ENCODE measurements at places on chromosomes 5 and 9.

GRCh38 chr5:40616781-40617180 lies 62.9 kb upstream of the PTGER4 start:
- no peak for DNase-seq

- no peak for DNase-seq
These were observed 24.9 kb downstream of the ARHGEF37 start for GRCh38 chr5:149605998-149606724.

DNA sequence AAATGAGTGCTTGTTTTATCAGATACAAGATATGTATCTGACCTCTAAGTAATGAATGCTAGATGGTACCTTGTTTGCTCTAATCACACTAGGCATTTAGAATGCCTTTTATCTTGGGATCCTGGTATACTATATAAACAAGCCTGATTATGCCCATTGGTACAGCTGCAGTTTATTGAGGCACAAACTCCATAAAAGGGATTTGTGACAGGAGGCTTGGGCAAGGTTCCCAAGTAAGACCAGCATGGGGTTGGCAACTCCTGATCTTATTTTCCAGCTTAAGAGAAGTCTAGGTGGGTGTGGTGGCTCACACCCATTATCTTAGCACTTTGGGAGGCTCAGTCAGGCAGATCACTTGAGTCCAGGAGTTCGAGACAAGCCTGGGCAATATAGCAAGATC lies 93.9 kb upstream of the DMRT1 start:
- no peak for DNase-seq

DNA sequence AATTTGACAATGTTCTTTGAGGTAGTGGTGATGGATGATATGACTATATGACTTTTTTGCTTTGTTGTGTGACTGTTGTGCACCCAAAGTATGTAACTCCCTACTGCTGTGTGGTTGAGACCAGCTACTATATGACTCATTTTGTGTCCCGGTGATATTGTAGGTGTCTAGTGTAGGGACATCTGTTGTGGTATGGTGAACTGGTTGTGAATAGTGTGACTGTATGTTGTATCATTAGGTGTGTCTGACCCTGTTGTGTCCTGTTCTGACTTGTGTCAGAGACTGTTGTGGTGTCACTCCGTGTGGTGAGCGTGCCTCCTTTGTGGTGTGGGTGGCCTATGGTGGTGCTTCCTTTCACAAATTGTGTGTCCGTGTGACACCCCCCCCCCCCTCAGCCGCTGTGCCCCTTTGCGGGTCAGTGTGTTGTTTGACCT lies 11.2 kb upstream of the CXXC5 start:
- no peak for DNase-seq

GRCh38 chr5:164302533-164303235 lies 797.3 kb downstream of the MAT2B start:
- no peak for DNase-seq

- DNase-seq, result no peak
These were observed 490.7 kb upstream of the NUDT12 start for GRCh38 chr5:104053353-104053649.

GRCh38 chr9:112094948-112095681 lies 80.0 kb downstream of the SUSD1 start:
- no peak for DNase-seq

DNA sequence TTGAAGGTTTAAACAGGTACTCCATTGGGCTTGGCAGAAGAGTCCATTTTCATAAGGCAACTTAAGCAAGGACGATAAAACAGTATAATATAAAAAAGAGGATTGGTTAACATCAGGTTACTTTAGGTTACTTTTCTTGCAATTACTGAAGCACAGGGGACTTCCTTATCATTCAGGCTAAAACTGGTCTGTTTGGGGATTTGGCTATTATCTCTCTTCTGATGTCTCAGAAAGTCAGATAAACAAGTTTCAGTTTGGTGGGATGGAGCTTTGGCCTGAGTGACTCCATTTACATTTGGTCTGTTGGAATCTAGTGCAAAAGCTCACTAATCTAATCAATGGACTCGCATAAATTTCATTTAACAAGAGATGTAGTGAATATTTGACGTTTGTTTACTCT lies 8.0 kb downstream of the GAPT start:
- no peak for DNase-seq

DNA sequence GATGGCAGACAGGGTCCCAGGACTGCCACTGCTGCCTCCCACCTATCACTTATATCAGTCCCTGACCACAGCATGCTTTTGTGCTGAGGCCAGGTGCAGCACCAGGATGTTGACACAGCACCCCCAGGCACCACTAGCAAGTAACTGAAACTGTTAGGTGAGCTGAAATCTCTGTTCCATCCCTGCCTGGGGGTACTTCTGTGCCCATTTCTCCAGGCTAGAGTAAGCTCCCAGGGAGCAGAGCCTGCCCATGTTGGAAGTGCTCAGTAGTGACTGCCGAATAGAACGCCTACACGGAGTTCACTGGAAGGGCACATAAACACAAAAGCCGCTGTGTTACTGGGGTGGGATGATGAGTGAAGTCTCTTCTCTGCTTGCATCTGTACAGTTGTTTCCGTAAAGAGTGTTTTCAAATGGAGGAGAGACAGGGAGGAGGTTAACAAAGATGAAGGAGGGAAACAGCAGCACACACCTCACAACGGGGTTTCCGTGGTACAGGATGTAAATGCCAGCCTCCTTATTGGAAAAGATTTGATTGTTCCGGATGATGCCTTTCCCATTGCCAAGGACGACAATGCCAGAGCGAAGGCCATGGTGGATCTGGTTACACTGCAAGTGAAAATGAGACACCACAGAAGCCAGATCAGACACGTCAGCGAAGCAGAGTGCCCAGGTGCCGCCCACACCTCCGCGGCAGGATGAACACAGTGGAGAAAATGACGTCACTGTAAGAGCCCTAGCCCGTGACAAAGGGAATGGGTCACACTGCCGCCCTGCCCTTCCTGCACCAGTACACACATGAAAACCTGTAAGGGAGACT lies 43.1 kb downstream of the POLR1E start:
- DNase-seq, result no peak

GRCh38 chr9:126561582-126561981 lies 52.1 kb upstream of the LMX1B start:
- DNase-seq, result no peak

DNA sequence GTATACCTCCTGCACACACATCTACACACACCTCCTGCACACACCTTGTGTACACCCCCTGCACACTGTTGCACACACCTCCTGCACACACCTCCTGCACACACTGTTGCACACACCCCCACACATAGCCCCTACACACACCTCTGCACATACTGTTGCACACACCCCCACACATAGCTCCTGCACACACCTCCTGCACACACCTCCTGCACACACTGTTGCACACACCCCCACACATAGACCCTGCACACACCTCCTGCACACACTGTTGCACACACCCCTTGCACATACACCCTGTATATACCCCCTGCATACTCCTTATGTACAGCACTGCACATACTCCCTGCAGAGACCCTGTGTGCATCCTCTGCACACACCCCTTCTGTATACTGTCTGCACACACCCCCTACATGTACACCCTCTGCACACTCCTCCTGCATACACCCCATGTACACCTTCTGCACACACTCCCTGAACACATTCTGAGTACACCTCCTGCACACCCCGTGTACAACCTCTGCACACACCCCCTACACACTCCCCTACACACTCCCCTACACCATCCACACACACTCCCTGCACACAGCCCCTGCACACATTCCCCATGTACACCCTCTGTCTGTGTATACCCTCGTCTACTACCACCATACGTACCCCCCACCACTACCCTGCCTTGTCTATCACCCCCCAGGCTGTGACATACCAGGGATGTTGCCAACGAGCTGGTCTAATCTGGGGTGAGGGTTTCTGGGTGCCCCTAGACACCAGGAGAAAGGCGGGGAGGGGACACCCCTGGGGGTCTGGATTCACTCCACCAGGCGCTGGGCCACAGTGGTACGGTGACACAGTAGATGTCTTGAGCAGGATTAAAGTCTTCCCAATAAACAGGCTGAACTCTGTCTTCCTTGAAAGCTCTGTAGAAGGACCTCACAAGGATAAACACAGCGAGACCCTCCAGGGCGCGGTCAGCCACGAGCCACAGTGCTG lies 1.1 kb upstream of the CEP72 start:
- DNase-seq, result no peak

All from NCI-H1436 treated with DMSO at 0.1 percent for 48 hours (cell line).